ENCODE measurements at places on chromosomes 1 and 21.

DNA sequence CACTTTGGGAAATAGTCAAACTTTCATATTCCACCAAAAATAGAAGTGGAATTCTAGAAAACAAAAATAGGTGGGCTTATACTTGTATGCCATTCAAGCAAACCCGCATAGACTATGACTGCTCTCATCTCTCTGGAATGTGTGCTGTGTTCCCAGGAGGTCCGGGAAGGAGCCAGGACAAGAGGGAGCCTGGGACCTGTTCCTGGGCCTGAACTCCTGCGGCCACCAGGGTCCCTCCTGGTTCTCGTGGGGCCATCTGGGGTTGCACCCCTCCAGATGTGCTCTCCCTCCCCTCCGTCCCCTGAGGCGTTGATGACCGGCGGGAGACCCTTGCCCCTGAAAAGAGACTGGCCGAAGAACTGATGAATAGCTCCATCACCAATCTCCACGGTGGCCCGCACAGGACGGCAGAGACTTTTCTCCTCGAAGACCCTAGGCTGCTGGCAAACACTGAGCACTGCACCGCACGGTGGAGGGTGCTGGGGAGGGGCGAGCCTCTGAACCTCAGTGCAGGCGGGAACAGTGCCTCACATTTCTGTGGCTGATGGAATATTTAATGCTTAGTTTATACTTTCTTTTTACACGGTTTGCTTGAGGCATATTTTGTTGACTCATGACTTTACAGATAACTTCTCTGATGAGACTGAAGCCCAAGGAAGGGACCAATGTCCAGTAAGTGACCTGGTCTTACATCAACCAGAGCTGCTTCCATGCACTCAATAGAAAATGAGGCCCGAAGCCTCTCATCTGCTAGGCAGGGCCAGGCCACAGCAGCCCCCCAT is 9.6 kb upstream of the ADARB1 start:
- DNase-seq = no peak

- no peak for DNase-seq
These were observed 112.3 kb downstream of the TSEN15 start for GRCh38 chr1:184163674-184164465.

DNA sequence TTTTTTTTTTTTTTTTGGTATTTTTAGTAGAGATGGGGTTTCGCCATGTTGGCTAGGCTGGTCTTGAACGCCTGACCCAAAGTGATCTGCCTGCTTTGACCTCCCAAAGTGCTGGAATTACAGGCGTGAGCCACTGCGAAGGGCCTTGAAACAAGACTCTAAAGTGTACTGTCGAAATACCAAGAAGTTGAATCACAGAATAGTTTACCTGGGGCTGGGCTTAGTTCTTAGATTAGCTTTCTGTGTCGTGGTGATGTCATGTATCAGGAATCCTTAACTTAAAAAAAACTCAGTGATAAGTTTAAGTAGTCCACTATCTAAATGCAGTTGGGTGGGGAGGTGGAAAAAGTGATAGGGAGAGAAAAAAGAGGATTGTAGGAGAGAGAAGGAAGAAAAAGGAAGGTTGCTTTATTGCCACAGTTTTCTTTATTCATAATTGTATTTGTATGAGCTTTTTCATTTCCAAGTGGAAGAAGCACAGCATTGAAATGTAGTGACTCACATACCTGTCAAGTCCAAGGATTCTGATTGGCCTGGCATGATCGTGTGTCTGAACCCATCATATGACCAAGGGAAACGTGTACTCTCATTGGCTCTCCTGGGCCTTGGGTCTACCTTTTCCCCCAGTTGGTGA is 13.4 kb downstream of the ITSN1 start:
- DNase-seq = peak; percentile 97

- no peak for DNase-seq
These were observed 5.8 kb upstream of the SLC9C2 start for GRCh38 chr1:173608503-173609216.

GRCh38 chr1:225760531-225760930 is 17.1 kb upstream of the SRP9 start:
- no peak for DNase-seq

- DNase-seq = no peak
These were observed 7.4 kb downstream of the CLCC1 start for GRCh38 chr1:108955881-108956280.

DNA sequence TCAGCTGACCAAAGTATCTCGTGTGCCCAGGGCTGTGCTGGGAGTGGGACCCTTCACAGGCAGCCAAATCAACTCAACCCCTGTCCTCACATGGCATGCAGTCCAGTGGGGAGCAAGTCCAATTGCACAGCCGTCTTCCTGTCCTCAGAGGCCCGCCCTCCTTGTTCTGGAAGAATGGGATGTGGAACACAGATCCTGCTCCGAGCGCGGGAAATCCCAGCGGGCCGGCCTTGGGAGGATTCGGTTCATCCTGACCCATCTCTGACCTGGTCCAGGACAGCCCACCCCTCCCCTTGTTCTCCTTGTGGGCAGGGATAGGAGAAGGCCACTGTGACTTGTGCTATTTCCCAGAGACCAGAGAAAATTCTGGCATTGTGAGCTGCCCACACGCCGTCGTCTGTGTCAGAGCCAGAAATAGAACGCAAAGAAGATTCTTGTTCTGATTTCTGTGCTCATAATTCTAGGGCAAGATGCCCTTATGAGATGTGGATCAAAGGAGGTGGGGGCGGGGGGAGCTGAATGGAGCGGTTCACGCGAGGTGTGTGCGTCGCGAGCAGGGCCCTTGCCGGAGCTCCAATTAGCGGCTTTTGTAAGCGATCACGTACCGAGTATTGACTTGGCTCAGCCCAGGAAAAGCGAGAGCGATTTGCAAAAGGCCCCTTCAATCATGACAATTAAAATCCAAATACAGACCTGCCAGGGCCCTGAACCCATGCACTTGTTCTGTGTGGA is 79.2 kb downstream of the AJAP1 start:
- DNase-seq = no peak

- no peak for DNase-seq
These were observed 14.4 kb downstream of the ABCG1 start for GRCh38 chr21:42233067-42233961.

GRCh38 chr1:2041887-2042286 is 8.3 kb upstream of the PRKCZ start:
- DNase-seq = no peak

DNA sequence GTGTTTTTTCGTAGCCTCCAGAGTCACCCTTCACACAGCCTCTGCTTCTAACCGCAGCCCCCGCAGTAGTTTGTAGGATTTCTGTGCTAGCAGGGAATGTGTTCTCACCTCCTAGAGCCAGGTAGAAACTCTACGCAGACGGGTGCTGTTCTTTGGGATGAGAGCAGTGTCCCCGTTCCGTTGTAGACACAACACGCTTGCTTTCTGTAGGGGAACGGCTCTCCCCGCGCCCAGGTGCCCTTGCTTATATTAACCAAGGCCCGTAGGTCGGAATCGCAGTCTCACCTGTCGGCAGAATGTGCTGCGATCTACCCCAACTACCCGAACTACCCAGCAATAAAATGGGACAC is 111.8 kb upstream of the NBPF11 start:
- DNase-seq = no peak

DNA sequence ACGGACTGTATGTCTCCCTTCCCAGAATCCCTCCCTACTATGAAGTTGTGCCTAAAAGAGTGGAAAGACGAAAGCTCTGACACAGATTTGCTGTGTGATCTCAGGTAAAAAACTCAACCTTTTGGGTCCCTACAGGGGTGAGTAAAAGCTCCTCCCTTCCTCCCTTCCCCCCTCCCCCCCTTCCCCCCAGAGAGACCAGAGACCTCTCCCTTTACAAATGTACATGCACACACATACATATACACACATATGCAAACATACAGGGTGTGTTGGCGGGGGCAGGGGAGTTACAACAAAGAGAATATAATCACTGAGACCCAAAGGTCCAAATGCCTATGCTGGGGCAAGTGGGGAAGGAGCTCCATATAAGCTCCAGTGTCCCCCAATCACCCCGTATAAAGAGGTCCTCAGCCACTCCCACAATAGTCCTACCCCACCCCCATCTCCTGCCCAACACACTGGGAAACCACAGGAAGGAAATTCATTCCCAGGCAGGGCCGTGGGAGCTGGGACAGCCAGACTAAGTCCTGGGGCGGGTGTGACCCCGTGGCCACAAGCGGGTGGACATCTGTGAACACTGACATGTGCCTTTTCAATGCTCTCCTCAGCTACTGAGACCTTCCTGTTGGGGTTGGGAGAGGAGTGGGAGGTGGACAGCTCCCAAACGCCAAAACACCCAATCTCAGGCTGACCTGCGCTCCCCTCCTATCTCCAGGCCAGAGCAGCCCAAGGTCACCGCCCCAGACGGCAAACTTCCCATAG is 2.0 kb downstream of the MEF2D start:
- no peak for DNase-seq

GRCh38 chr21:43333298-43334062 is 93.5 kb downstream of the SIK1 start:
- DNase-seq = peak; percentile 88

DNA sequence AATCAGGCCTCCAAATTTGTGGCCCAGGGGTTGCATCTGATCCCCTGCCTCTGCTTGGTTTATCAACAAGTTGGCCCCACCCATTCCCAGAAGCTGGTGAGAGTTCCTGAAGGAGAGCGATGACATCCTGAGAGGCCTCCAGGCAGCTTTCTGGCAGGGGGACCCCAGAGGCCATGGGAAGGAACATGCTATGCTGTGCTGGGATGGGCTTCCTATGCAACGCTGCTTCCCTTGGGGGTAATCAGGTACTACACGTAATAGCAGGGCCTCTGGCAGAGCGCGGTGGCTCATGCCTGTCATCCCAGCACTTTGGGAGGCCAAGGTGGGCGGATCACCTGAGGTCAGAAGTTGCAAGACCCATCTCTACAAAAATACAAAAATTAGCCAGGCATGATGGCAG is 8.4 kb upstream of the MTF1 start:
- DNase-seq = no peak

- no peak for DNase-seq
These were observed 57.1 kb upstream of the C1orf87 start for GRCh38 chr1:60130703-60131102.

GRCh38 chr1:176073524-176074157 is 133.4 kb downstream of the COP1 start:
- peak; percentile 20 for DNase-seq

DNA sequence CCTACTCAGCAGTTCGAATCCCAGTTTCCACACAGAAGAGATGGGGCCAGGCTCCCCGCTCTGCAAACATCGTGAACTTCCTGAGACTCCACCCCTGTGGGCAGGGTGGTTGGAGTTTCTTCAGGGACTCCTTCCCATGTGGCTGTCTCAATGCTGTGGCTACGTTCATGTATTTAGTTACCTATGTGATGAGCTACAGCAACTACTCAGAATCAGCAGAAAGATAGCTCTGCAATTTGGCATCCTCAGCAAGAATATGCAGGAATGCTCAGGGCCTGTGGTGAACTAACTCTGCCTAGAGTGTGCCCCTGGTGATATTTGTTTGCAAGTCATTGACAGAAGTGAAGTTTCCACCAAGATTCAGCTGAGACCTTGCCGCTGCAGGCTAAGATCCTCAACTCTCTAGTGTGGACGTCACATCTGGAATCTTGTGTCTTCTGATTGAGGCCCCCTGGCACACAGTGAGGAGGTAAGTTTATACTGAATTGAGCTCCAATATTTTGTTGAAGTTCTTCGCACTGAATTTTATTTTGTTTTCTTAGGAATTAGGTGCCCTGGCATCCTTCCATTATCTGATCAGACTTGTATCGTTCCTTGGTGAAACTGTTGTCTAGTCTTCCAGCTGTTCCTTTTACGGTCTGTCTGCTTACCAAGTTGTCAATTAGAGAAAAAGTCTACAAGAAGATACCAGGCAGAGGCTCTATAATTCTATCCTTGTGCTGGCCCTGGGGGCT is 8.2 kb upstream of the GLRX2 start:
- DNase-seq = no peak

DNA sequence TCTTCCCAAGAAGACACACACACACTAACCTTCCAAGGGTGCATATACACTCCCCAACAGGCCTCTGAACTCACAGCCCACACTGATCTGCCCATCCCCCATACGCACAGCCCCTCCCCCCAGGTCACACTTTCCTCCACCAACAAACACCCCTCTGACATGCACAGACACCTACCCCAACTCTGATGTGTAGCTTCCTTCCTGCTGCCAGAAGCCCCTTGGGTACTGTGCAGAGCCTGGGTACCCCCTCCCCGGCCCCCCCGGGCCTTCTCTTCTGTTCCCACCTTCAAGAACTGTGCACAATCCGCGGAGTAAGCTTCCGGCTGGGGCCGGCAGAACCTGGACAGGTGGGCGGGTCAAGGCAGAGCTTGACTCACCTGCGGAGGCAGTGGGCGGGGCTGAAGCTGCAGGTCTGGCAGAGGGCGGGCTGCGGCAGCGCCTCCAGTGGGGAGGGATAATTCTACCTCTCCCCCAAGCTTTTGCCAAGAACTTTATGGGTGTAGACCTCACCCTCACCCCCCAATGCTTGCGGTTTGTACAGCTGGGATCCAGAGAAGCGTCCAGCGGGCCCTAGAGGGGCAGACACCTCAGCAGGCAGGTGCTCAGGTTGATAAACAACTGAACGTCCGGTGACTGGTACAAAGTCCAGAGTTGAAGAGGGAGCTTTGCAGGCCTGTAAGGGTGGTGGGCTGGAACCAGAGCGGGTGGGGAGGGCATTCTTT is at the start of gene C1orf210:
C1orf210 (minus strand) TSS at position 313 of the 722 bp plus-strand sequence. CDS start 2,311 bp downstream, outside the sequence.
- DNase-seq = no peak

- DNase-seq = no peak
These were observed 70.4 kb upstream of the TARDBP start for GRCh38 chr1:10941891-10942541.

DNA sequence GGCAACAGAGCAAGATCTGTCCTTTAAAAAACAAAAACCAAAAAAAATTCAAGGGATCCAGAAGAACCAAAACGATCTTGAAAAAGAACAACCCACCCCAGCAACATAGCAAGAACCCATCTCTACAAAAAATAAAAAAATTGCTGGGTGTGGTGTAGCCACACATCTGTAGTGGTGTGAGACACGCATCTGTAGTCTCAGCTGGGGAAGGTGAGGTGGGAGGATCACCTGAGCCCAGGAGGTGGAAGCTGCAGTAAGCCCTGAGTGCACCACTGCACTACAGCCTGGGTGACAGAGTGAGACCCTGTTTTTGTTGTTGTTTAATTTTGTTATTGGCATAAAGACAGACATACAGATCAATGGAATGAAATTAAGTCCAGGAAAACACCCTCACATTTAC is 22.3 kb downstream of the TRIM33 start:
- DNase-seq = no peak

DNA sequence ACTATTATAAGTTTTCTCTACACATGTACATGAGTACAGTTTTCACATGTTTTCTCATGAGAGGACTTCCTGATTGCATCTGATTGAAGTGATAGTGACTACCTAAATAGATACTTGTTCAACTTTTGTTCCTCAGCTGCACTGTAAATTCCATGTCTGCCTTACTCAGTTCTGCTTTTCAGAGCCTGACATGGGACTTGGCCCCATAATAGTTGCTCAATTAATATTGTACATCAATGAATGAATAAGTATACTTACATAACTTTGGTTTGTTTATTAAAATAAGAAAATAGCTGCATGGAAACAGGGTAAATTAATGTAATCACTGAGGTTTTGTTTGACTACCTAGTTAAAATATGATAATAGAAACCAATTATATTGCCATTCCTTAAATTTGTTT is 78.7 kb downstream of the HMCN1 start:
- no peak for DNase-seq
